Right atrium auricular region (tissue), 2 donors: ENCODE measurements at places on chromosomes 12 and 14. TPM values are rescaled to one million over a fixed set of nuclear protein-coding genes. Genes with fewer than 3 reads are reported as not detected.

DNA sequence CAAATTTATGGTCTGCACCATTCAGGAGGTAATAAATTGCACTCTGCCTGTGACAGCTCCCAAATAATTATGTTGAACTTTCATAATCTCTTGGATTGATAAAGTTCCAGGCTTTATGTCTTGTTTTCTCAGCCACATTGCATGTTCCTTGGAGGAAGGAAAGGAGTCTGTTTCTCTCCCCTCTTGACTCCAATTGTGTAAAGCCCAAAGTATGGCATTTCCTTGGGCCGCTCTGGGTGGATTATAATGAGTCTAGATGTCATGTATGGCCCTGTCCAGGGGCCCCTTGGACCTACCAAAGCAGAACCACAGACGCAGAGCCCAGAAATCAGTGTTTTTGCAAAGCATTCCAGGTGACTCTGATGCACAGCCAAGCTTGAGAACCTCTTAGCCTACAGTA is 160.8 kb downstream of the KSR2 start:
- no peaks in the 10 kb centered on the region for H3K27me3 ChIP-seq
- DNase-seq: no peak
- no peaks in the 10 kb centered on the region for H3K4me1 ChIP-seq
- no peak overlapping the region for H3K27ac ChIP-seq
- no peak overlapping the region for H3K4me3 ChIP-seq

GRCh38 chr14:104689109-104689880 is at the start of gene INF2:
TSS of gene INF2 (plus strand) at chr14:104689618. CDS start at chr14:104701366, 11,748 bp downstream.
- no peaks in the 10 kb centered on the region for H3K4me1 ChIP-seq
- H3K36me3 ChIP-seq: no peaks in the 10 kb centered on the region
- H3K27ac ChIP-seq: peak within 1 kb of the TSS; percentile 84
- peak within 1 kb of the TSS; percentile 86 for H3K4me3 ChIP-seq
- no peaks in the 10 kb centered on the region for H3K27me3 ChIP-seq
- DNase-seq: no peak

DNA sequence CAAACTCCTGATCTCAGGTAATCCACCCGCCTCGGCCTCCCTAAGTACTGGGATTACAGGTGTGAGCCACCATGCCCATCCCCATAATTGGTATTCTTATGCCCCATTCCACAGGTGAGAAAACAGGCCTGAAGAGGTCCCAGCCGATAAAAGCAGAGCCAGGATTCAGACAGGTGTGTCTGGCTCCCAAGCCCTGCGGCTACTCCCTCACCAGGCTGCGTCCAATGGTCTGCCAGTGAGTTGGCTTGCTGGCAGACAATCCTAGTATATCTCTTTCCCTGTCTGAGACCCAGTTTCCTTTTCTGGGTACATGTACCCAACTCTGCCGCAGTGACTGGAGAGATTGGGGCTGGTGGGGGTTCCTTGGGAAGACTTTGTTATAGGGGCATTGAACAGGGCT is 1.9 kb upstream of the TSPAN9 start:
- no peaks in the 10 kb centered on the region for H3K36me3 ChIP-seq
- no peak overlapping the region for H3K27ac ChIP-seq
- no peaks in the 10 kb centered on the region for H3K4me1 ChIP-seq
- no peak overlapping the region for H3K4me3 ChIP-seq
- H3K27me3 ChIP-seq: no peaks in the 10 kb centered on the region
- DNase-seq: no peak

DNA sequence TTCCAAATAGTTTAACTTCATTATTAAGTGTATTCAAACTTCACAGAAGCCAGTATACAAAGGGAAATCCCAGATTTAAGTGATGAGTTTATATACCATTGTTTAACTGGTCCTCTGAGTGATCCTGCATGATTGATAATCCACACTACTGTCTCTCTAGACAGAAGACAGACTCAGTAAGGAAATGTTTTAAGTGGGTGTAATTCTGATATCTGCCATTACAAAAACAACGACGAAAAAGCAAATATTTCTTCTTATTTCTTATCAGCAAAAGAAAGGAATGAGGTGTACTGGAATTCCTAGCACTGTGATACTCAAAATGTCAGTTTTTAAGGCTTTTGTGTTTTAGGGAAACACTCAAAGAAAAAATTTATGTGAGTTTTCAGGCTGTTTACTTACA is 127.5 kb downstream of the GPHN start:
- no peaks in the 10 kb centered on the region for H3K36me3 ChIP-seq
- no peak overlapping the region for H3K27ac ChIP-seq
- H3K4me1 ChIP-seq: no peaks in the 10 kb centered on the region
- no peak for DNase-seq

DNA sequence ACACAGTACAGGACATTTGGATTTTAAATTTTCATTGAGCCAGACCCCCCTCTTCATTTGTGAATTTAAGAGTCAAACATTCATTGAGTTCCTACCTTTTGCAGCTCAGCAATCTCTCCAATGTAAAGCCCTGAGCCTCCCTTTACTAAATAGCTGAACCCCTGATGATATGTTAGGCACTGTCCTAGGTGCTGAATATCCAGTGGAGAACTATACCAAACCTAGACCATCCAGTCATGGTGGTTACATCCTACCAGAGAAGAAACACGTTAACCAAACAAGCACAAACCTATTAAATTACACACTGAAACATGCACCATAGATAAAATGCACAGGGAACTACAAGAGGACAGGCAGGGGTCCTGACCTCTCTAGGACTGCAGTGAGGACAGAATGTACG is 1585.3 kb upstream of the TMEM132C start:
- DNase-seq: no peak
- H3K36me3 ChIP-seq: no peaks in the 10 kb centered on the region
- no peaks in the 10 kb centered on the region for H3K4me1 ChIP-seq
- H3K4me3 ChIP-seq: no peak overlapping the region

DNA sequence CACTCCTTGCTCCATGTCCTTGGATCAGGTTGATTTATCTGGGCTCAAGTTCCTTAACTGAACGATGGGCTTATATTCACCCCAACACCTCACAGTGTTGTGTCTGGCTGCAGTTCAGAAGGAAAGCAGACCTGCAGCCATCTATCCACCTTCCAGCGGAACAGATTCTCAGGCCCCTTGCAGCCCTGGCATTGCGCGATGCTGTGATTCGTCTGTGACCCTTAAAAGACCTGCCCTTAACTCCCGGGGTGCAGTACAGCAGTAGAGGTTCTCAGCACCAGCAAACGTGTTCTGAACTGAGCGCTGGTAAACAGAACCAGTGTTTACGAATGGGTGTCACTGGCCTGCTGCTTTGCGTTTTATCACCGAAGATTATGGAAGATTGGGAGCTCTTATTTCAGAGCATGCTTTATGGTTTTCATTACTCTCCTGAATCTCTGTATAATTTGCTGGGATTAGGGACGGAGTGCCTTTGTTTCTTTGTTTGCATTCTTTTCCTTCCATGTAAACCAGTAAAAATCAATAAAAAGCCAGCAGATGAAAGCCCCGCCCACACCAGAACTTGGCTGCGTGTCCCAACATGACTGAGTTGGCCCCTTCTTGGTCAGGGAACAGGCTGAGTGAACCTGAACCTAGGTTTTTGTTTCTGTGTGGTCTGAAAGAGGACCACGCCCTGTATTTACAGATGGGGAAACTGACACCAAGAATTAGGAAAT is 286.7 kb upstream of the CRY1 start:
- H3K4me3 ChIP-seq: no peak overlapping the region
- H3K36me3 ChIP-seq: no peaks in the 10 kb centered on the region
- no peak overlapping the region for H3K27ac ChIP-seq
- DNase-seq: no peak
- no peaks in the 10 kb centered on the region for H3K4me1 ChIP-seq

DNA sequence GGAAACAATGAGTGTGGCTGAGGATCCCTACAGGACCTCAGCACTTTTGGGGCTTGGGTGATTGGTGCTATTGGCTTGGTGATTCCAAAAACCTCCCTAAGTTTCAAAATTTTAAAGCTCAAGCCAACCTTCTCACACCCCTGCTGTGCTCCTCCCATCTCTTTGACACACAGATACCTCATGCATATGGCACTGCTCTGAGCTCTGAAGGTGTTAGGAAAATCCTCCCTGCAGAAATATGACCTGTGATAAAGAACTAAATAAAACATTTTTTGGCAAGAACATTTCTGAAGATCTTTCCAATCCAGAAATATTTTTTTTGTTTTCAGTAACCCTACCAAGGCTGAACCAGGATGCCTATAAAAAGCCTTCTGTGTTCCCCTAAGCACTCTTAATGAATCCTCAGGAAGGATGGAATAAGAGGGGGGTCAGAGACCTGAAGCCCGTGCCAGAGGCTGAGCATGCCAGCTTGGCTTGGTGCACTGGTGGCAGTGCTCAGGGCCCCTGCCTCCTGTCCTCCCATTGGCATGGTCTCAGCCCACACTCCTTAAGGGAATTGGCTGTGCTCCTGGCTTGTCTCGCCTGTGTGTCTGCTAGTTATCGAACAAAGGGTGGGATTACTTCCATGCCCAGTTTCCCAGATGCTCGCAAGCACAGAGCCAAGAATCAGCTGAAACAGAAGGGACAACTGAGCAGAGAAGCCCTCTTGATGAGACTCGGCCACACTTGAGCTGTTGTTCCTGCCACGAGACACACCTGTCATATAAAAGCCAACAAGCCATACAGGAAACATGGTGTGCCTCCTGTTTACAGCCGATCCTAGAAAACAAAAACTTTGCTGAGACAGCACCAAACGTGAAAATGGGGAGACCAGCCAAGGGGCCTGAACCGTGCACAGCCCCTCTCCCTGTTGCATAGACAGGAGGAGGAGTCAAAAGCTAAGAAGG is 132.7 kb upstream of the EEA1 start:
- H3K4me3 ChIP-seq: no peak overlapping the region
- no peaks in the 10 kb centered on the region for H3K36me3 ChIP-seq
- peak overlapping the region; percentile 77 for H3K27ac ChIP-seq
- H3K27me3 ChIP-seq: no peaks in the 10 kb centered on the region
- no peak for DNase-seq
- peaks cover 29% of the 10 kb centered on the region for H3K4me1 ChIP-seq

GRCh38 chr14:54685286-54685845 is 118.4 kb downstream of the SAMD4A start:
- H3K4me3 ChIP-seq: no peak overlapping the region
- H3K27me3 ChIP-seq: no peaks in the 10 kb centered on the region
- DNase-seq: no peak
- no peaks in the 10 kb centered on the region for H3K36me3 ChIP-seq
- peak overlapping the region; percentile 86 for H3K27ac ChIP-seq

DNA sequence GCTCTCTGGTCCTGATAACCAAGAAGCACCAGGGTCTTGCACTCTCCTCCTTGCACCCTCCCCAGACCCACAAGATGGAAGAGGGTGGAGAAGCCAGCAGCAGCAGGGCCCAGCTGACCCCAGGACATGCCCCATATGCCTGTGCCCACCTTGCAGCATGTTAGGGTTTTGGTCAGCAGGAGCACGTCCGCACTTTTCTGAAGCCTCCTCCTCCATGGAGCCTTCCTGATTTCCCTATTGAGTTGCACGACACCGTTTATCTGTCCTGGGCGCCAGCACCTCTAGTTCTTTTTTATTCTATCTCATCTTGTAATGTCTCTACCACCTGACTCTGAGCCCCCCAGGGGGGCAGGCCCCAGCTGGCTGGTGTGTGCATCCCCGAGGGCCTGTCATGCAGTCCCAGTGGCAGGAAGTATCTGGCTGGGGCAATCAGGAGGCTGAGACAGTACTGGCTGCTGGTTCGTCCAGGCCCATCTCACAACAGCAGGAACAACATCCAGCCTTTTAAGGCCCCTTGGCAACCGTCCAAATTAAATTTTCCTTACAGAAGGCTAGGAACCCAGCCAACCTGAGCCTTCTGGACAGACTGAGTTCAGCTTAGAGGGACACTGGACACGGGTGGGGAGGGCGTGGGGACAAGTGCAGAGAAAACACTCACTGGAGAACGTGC is 39.6 kb downstream of the CCDC85C start:
- H3K4me3 ChIP-seq: no peak overlapping the region
- H3K27ac ChIP-seq: peak overlapping the region; percentile 69
- no peaks in the 10 kb centered on the region for H3K27me3 ChIP-seq
- H3K36me3 ChIP-seq: no peaks in the 10 kb centered on the region
- DNase-seq: peak; percentile 69

DNA sequence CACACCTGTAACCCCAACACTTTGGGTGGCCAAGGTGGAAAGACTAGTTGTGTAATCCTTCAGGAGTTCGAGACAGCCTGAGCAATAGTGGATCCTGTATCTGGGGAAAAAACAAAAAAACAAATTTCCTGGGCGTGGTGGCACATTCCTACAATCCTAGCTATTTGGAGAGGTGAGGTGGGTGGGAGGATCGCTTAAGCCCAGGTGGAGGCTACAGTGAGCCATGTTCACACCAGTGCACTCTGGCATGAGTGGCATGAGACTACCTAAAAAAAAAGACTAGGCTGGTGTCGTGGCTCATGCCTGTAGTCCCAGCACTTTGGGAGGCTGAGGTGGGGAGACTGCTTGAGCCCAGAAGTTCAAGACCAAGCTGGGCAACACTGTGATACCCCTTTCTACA is 17.2 kb downstream of the PTGES3 start:
- H3K36me3 ChIP-seq: peaks cover 62% of the 10 kb centered on the region
- H3K27me3 ChIP-seq: no peaks in the 10 kb centered on the region
- H3K4me1 ChIP-seq: no peaks in the 10 kb centered on the region
- DNase-seq: no peak
- H3K4me3 ChIP-seq: no peak overlapping the region
- H3K27ac ChIP-seq: no peak overlapping the region

GRCh38 chr14:54754623-54755386 is 147.8 kb downstream of the GCH1 start:
- H3K4me1 ChIP-seq: peaks cover 23% of the 10 kb centered on the region
- DNase-seq: no peak
- H3K36me3 ChIP-seq: peaks cover 43% of the 10 kb centered on the region
- no peak overlapping the region for H3K27ac ChIP-seq
- H3K4me3 ChIP-seq: no peak overlapping the region

GRCh38 chr12:122688291-122688690 is 14.9 kb downstream of the HCAR2 start:
- H3K27ac ChIP-seq: no peak overlapping the region
- H3K27me3 ChIP-seq: no peaks in the 10 kb centered on the region
- H3K4me3 ChIP-seq: no peak overlapping the region
- H3K4me1 ChIP-seq: no peaks in the 10 kb centered on the region

- H3K36me3 ChIP-seq: no peaks in the 10 kb centered on the region
- H3K4me3 ChIP-seq: no peak overlapping the region
- DNase-seq: no peak
- no peak overlapping the region for H3K27ac ChIP-seq
- H3K4me1 ChIP-seq: no peaks in the 10 kb centered on the region
These were observed 15.2 kb downstream of the HHIPL1 start for GRCh38 chr14:99660006-99660566.

- H3K27ac ChIP-seq: no peak overlapping the region
- H3K27me3 ChIP-seq: no peaks in the 10 kb centered on the region
- no peaks in the 10 kb centered on the region for H3K4me1 ChIP-seq
- H3K4me3 ChIP-seq: no peak overlapping the region
- peak; percentile 38 for DNase-seq
These were observed 324.4 kb upstream of the RTL1 start for GRCh38 chr14:101227611-101228594.

- H3K4me1 ChIP-seq: no peaks in the 10 kb centered on the region
- DNase-seq: no peak
- H3K27ac ChIP-seq: peak overlapping the region; percentile 52
- H3K4me3 ChIP-seq: no peak overlapping the region
These were observed 18.2 kb upstream of the FAIM2 start for GRCh38 chr12:49921936-49922335.

ZBTB39 gene
- total RNA-seq: 5.9 TPM
